A549 treated with Mapracorat at 1 μM for 4 hours (cell line): ENCODE measurements at places on chromosomes 1 and 21. TPM values are rescaled to one million over a fixed set of nuclear protein-coding genes. Genes with fewer than 3 reads are reported as not detected.

HES2 gene
- total RNA-seq: 2.6 to 5.7 TPM (median 5.2 TPM) in 5 replicates

CCDC30 gene
- 0.55 to 1.6 TPM (median 0.59 TPM) in 5 replicates for total RNA-seq

LMX1A gene
- not detected in 5 replicates for total RNA-seq

AMY1C gene
- total RNA-seq: not detected in 5 replicates

DLGAP3 gene
- total RNA-seq: 0.08 to 0.35 TPM (median 0.22 TPM) in 5 replicates

FCGR3B gene
- total RNA-seq: not detected in 5 replicates

CD244 gene
- not detected in 5 replicates for total RNA-seq

KRTAP19-8 gene
- total RNA-seq: not detected in 5 replicates

TNFSF18 gene
- not detected in 5 replicates for total RNA-seq

AMY1A gene
- total RNA-seq: not detected in 5 replicates

MSH4 gene
- total RNA-seq: not detected in 5 replicates

C1orf167 gene
- not detected in 5 replicates for total RNA-seq

OR2T27 gene
- not detected in 5 replicates for total RNA-seq

CD5L gene
- not detected in 5 replicates for total RNA-seq

RC3H1 gene
- 4.6 to 6.5 TPM (median 5.6 TPM) in 5 replicates for total RNA-seq

MFAP2 gene
- 0.34 to 1.00 TPM (median 0.88 TPM) in 5 replicates for total RNA-seq

SNX7 gene
- 22.9 to 40.8 TPM (median 23.9 TPM) in 5 replicates for total RNA-seq

FMN2 gene
- 3.9 to 5.4 TPM (median 4.2 TPM) in 5 replicates for total RNA-seq

WNT9A gene
- 6.8 to 10.2 TPM (median 7.9 TPM) in 5 replicates for total RNA-seq

ADGRB2 gene
- 3.9 to 6.8 TPM (median 5.5 TPM) in 5 replicates for total RNA-seq

SV2A gene
- 0.05 to 0.17 TPM (median 0.10 TPM) in 5 replicates for total RNA-seq

ZBTB48 gene
- 12.0 to 18.4 TPM (median 17.1 TPM) in 5 replicates for total RNA-seq

RGS8 gene
- total RNA-seq: not detected in 5 replicates

TRPM2 gene
- total RNA-seq: 5.5 to 10.6 TPM (median 8.1 TPM) in 5 replicates

ILF2 gene
- 265 to 306 TPM (median 270 TPM) in 5 replicates for total RNA-seq

LCE2C gene
- not detected in 5 replicates for total RNA-seq

FCRL1 gene
- not detected in 5 replicates for total RNA-seq

SYNC gene
- total RNA-seq: 10.7 to 15.2 TPM (median 14.5 TPM) in 5 replicates

ACTL8 gene
- 1.0 to 2.2 TPM (median 1.9 TPM) in 5 replicates for total RNA-seq

RAB42 gene
- 2.9 to 3.5 TPM (median 3.1 TPM) in 5 replicates for total RNA-seq

LRRN2 gene
- 11.7 to 15.3 TPM (median 12.7 TPM) in 5 replicates for total RNA-seq

PALMD gene
- 0.22 to 0.52 TPM (median 0.37 TPM) in 5 replicates for total RNA-seq

UBL4B gene
- not detected in 5 replicates for total RNA-seq

RNU1-3 gene
- total RNA-seq: not detected in 5 replicates

SLC45A3 gene
- total RNA-seq: 4.9 to 5.8 TPM (median 5.5 TPM) in 5 replicates

ARHGEF10L gene
- 5.2 to 7.7 TPM (median 7.0 TPM) in 5 replicates for total RNA-seq

RPTN gene
- not detected in 5 replicates for total RNA-seq

CDC42BPA gene
- 8.2 to 10.2 TPM (median 10.1 TPM) in 5 replicates for total RNA-seq

C8A gene
- not detected in 5 replicates for total RNA-seq

KCNK1 gene
- total RNA-seq: 15.8 to 25.2 TPM (median 18.4 TPM) in 5 replicates

RSPO1 gene
- 0.08 to 0.16 TPM (median 0.10 TPM) in 5 replicates for total RNA-seq

L1TD1 gene
- total RNA-seq: not detected in 5 replicates

PPM1J gene
- total RNA-seq: 0.75 to 1.3 TPM (median 0.94 TPM) in 5 replicates

C1orf159 gene
- total RNA-seq: 9.0 to 15.0 TPM (median 13.5 TPM) in 5 replicates

BPNT1 gene
- total RNA-seq: 16.0 to 19.3 TPM (median 16.6 TPM) in 5 replicates

S100A1 gene
- 0.72 to 1.2 TPM (median 0.93 TPM) in 5 replicates for total RNA-seq

NUDT4B gene
- total RNA-seq: 0.95 to 1.6 TPM (median 1.3 TPM) in 5 replicates

KMO gene
- total RNA-seq: 0.64 to 1.6 TPM (median 1.0 TPM) in 5 replicates

WLS gene
- total RNA-seq: 15.3 to 18.8 TPM (median 16.7 TPM) in 5 replicates
